ENCODE measurements at places on chromosomes 5 and 9.

- no peak for DNase-seq
Observed at GRCh38 chr5:139693676-139694364, 45.7 kb downstream of the CXXC5 start.

DNA sequence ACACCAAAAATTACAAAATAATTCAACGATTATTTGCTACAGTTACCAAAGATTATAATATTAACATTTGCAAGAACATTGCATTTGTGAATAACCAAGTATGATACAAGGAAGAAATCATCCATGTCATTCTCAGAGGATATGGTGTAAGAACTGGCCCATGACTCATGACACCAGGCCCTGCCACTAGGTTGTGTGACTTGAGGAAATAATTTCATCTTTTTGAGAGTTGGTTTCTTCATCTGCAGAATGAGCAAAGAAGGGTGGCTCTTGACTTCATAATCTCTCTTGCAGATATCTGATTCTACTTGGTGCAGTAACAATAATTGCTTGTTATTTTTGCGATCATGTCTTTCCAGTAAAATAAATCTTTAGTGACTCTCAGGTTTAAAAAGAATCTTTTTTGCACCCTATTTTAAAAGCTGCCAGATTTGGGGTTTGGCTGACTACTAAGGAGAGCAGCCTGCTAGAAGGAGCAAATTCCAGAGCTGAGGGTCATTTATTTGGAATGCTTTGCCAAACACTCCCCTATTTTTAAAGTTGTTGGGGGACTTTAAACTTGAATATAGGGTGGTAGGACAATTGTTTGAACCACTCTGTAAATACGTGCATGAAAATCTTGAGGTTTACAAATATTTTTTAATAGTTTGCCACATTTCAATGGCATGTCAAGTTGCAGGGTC is 23.5 kb downstream of the ITGA1 start:
- DNase-seq, result no peak

GRCh38 chr9:107054146-107054545 is 191.2 kb downstream of the ZNF462 start:
- no peak for DNase-seq

- DNase-seq, result no peak
Observed at GRCh38 chr5:68273717-68274409, 58.3 kb downstream of the PIK3R1 start.

GRCh38 chr9:126514037-126514821 is 99.5 kb upstream of the LMX1B start:
- DNase-seq, result peak; percentile 78

GRCh38 chr9:78970375-78970774 is 601.4 kb upstream of the TLE4 start:
- no peak for DNase-seq

DNA sequence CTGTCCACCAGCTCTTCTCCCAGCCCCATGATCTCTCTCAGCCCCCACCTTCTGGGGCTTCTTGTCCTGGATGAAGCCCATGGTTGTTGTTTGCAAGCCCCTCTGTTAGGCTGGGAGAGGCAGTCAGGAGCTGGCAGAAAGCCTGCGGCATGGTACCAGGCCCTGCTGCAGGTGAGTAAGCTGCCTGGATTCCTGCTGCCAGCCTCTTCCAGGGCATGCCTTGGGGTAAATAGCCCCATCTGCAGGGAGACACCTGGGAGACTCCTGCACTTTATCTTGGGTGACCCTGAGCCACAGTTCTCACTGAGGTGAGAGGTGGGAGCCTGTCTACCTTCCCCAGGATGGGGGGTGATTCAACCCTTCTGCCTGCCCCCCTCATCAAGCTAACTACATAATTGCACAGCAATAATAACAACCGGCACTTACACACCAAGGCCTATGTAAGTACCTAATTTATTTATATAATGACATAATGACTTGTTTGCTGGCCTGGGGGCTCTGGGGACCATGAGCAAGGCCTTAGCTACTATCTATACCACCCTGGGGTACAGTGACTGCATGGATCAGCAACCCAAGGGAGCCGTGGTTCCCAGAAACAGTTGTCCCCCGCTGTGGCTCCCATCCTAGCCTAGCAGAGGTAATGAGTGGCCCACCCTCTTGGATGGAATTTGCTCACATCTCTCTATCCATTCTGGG is 116.0 kb downstream of the PSD2 start:
- DNase-seq, result no peak

- no peak for DNase-seq
Observed at GRCh38 chr5:172640139-172640538, 924 bp upstream of the NEURL1B start.

DNA sequence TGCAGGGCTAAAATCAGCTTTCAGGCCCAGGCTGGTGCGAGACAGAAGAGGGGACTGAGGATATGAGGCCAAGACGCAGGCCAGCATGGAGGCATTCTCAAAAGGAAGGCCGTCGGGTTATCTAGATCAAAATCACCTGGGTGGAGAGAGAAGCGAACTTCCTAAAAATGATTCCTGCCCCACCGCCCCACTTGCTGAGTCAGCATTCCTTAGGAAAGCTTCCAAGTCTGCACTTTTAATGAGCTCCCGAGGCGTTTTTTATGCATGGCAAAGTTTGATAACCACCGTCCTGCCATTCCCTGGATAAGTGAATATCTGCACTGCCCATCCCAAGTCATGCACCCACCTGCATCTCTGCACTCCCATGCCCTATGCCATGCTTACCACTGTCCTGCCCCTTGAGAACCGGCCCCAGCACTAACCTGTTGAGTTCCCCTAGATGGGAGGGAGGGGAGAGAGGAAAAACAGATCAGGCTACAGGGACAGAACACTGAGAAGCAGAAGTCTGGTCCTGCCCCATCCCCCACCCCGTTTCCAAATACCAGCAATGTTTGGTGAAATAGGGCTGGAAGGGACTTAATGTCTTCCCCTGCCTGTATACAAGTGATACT is 1.6 kb upstream of the SPOCK1 start:
- no peak for DNase-seq

DNA sequence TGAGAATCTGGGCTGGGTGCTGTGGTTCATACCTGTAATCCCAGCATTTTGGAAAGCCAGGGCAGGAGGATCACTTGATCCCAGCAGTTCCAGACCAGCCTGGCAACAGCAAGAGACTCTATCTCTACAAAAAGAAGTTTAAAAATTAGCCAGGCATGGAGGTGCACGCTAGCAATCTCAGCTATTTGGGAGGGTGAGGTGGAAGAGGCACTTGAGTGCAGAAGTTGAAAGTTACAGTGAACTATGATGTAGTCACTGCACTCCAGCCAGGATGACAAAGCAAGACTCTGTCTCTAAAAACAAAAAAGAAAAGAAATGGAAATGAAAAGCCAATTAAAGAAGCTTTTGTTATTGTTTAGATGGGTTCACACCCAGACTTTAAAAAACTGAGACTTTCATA is 131.6 kb upstream of the RASA1 start:
- DNase-seq, result no peak

DNA sequence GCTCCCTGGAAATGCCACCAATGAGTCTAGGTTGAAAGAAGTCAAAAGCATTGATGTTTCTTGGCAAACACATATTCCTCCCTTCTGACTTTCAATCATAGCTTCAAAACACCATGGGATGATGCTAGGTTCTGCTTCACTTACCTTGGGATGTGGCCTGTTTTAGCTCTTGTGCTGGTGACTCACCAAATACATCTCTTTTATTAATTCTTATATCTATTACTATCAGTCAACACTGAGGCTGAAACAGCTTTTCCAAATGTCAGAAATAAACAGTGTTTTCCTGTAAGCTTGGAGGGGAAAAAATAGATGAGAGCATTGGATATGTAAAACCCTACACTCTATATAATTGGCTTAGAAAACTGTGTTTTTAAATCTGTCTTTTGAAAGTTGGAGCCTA is 245.4 kb upstream of the NREP start:
- no peak for DNase-seq

GRCh38 chr5:39892708-39893107 is 467.9 kb upstream of the DAB2 start:
- no peak for DNase-seq

- no peak for DNase-seq
Observed at GRCh38 chr5:140575309-140575708, 10.7 kb downstream of the SLC35A4 start.

- no peak for DNase-seq
Observed at GRCh38 chr5:68515514-68515913, 300.0 kb downstream of the PIK3R1 start.

- no peak for DNase-seq
Observed at GRCh38 chr9:128702949-128703615, 779 bp downstream of the PKN3 start.

DNA sequence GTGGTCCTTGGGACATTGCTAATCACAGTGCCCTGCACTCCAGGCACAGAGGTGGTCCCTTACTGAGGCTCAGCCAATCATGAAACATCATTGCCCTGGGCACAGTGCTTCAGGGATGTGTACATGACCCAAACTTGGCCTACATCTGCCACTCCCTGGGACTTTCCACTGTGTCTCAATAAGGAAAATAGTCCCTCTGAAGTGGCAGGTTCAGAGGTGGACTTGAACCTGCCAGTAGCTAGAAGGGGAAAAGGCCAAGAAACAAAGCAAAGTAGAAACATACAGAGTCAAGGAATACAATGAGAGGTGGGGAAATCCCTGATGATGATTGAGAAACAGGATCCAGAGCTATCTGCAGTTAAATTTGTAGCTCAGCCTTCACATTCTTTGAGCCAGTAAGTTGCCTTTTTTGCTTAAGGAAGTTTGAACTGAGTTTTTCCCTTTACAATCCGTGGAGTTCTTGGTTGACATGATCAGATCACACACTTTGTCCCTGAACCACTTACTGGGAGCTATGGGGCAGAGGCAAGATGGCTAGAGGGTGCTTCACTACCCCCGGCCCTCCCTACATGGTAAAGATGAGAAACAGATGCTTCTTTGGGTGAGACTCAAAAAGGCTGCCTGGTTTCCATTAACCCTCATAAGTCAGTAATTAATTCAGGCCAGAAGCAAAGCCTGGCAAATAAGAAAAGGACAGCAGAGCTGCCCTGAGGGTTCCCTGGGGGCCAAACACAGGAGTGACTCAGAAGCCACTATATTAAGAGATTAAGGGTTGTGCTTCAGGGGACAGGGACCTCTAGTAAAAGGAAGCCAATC is 57.6 kb downstream of the SH3TC2 start:
- no peak for DNase-seq

GRCh38 chr9:124137009-124137943 is 120.5 kb upstream of the NEK6 start:
- no peak for DNase-seq

- DNase-seq, result no peak
Observed at GRCh38 chr5:114055318-114056184, 306.3 kb upstream of the KCNN2 start.

Data from CD4-positive, alpha-beta T cell (primary cell).